ENCODE measurements at places on chromosomes 13 and 19. TPM values are rescaled to one million over a fixed set of nuclear protein-coding genes. Genes with fewer than 3 reads are reported as not detected.

IFNL2 gene
- total RNA-seq = not detected

ATP11A gene
- total RNA-seq = 42.9 TPM

PRODH2 gene
- not detected for total RNA-seq

LILRA1 gene
- total RNA-seq = not detected

MUC16 gene
- total RNA-seq = not detected

PINLYP gene
- total RNA-seq = 9.2 TPM

VSTM1 gene
- total RNA-seq = not detected

DNA sequence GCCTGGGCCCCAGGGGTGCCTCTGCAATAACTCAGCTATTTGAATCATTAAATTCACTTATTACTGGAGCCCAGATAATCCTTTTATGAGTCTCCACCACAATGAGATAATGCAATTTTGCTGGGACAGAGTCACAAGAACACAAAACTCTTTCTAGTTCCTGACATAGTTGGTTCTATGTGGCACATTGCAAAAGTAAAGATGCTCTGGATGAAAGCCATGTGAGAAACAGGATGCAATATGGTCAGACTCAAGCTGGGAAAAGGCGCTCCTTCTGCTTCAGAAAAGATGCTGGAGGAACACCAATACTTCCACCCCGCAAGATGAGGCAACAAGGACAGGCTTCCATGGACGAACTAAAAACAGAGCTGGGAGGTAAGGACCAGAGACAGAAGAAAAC is 5.7 kb downstream of the ANKRD27 start:
- no peak for DNase-seq
- no peaks in the 10 kb centered on the region for H3K27me3 ChIP-seq
- H3K36me3 ChIP-seq = no peaks in the 10 kb centered on the region
- H3K27ac ChIP-seq = no peak overlapping the region

GRCh38 chr19:16394681-16395375 is 70.2 kb downstream of the KLF2 start:
- no peaks in the 10 kb centered on the region for H3K27me3 ChIP-seq
- no peak overlapping the region for H3K4me3 ChIP-seq
- H3K4me1 ChIP-seq = no peaks in the 10 kb centered on the region
- peak; percentile 68 for DNase-seq
- peaks cover 32% of the 10 kb centered on the region for H3K36me3 ChIP-seq
- H3K27ac ChIP-seq = no peak overlapping the region

GRCh38 chr13:75236774-75237173 is 245.2 kb downstream of the TBC1D4 start:
- no peak overlapping the region for H3K4me3 ChIP-seq
- H3K27ac ChIP-seq = no peak overlapping the region
- H3K4me1 ChIP-seq = no peaks in the 10 kb centered on the region

DNA sequence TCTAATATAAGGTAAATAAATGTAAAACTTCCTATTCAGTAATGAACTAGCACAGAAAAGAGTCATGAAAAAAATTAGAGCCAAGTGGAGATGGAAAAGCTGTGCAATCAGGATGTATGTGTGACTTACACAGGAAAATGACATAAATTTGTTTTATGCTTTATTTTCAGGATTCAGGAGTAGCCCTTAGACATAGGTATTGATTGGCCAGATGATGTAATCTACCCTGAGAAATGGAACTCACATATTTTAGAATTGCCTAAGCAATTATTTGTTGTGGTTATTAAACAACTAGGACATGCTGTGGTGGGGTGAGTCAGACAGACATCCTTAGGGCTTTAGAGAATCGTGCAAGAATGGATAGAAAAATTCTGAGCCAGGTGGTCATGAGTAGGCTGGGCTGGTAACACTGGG is 110.6 kb downstream of the PCDH9 start:
- no peaks in the 10 kb centered on the region for H3K36me3 ChIP-seq
- H3K4me1 ChIP-seq = no peaks in the 10 kb centered on the region
- no peak for DNase-seq

- no peak overlapping the region for H3K27ac ChIP-seq
- no peak overlapping the region for H3K4me3 ChIP-seq
- DNase-seq = no peak
- H3K27me3 ChIP-seq = no peaks in the 10 kb centered on the region
Observed at GRCh38 chr13:60369242-60369641, 27.8 kb upstream of the TDRD3 start.

GRCh38 chr19:3554254-3555083 is 2.9 kb downstream of the MFSD12 start:
- no peak overlapping the region for H3K4me3 ChIP-seq
- no peak for DNase-seq
- no peaks in the 10 kb centered on the region for H3K4me1 ChIP-seq
- no peak overlapping the region for H3K27ac ChIP-seq
- no peaks in the 10 kb centered on the region for H3K36me3 ChIP-seq

DNA sequence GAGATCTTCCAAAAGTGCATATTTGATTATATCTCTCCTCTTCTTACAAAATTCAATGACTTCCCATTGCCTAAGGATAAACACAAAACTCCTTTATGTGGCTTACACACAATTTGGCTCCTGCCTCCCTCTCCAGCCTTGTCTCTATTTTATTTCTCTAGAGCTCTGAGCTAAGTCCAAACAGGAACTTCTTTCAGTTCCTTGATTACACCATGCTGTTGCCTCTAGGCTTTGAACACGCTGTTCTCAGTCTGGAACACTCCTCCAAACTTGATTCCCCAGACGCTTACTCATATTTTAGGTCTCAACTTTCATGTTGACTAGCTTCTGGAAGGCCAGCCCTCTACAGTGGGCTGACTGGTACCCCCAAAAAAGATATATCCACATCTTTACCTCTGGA is 258.5 kb downstream of the COG6 start:
- DNase-seq = no peak
- H3K4me3 ChIP-seq = no peak overlapping the region
- peaks cover 9% of the 10 kb centered on the region for H3K4me1 ChIP-seq
- no peak overlapping the region for H3K27ac ChIP-seq
- no peaks in the 10 kb centered on the region for H3K36me3 ChIP-seq
- no peaks in the 10 kb centered on the region for H3K27me3 ChIP-seq

DNA sequence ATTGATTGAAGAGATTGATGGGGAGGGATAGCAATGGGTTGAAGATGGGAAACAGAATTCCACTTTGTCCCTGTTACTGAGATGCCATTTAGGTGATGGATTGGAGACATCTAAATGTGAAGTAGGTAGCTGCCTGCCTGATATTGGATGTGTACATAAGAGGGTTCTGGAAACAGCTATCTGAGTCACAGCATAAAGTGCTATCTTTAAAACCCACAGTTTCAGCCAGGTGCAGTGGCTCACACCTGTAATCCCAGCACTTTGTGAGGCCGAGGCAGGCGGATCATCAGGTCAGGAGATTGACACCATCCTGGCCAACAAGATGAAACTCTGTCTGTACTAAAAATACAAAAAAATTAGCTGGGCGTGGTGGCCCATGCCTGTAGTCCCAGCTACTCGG is 72.6 kb downstream of the DNAJC3 start:
- H3K36me3 ChIP-seq = no peaks in the 10 kb centered on the region
- DNase-seq = no peak
- no peak overlapping the region for H3K4me3 ChIP-seq
- H3K27me3 ChIP-seq = no peaks in the 10 kb centered on the region
- peaks cover 11% of the 10 kb centered on the region for H3K4me1 ChIP-seq

DNA sequence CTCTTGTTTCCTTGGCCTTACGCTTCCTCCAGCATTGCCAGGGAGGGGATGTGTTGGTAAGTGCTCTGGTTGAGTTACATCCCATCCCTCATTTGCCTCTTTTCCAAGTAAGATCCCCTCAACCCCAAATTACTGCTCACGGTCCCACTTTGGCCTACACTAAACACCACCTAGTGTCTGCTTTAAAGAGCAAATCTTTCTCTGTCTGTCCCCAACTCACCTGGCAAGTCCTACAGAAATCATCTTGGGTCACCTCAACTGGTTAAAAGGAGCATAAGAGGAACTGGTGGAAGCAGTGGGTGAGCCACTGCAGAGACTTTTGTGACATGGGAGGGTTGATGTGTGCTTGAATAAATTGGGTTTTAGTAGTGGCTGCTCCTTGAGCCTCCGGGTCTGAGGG is 55.2 kb upstream of the SERPINE3 start:
- no peak overlapping the region for H3K4me3 ChIP-seq
- H3K4me1 ChIP-seq = no peaks in the 10 kb centered on the region
- H3K27me3 ChIP-seq = no peaks in the 10 kb centered on the region
- no peak for DNase-seq

- H3K27me3 ChIP-seq = no peaks in the 10 kb centered on the region
- DNase-seq = no peak
- no peak overlapping the region for H3K4me3 ChIP-seq
- H3K27ac ChIP-seq = no peak overlapping the region
Observed at GRCh38 chr13:44072536-44072935, 192.8 kb downstream of the LACC1 start.

- no peak for DNase-seq
- no peaks in the 10 kb centered on the region for H3K36me3 ChIP-seq
- H3K4me3 ChIP-seq = no peak overlapping the region
- H3K27ac ChIP-seq = no peak overlapping the region
- H3K4me1 ChIP-seq = no peaks in the 10 kb centered on the region
Observed at GRCh38 chr19:44258835-44259413, 762 bp upstream of the ZNF233 start.

DNA sequence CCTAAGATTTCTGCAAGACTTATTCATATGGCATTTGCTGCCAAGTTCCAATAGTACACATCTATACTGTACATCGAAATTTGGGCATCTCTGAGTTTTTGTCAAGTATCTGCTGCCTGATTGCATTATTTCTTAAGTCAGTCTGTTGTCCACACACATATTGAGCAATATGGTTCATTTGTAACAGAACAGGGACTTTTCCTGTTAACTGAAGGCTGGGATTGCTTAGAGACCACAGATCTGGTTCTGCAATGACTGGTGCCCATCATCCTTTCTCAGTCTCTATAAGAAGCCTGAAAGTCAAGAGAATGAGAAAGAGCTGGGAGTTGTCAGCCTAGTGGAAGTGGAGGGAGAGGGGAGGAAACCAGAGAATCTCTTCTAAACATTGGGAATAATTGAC is 22.5 kb upstream of the MYCBP2 start:
- H3K4me1 ChIP-seq = no peaks in the 10 kb centered on the region
- no peaks in the 10 kb centered on the region for H3K36me3 ChIP-seq
- H3K4me3 ChIP-seq = no peak overlapping the region
- H3K27me3 ChIP-seq = no peaks in the 10 kb centered on the region

GRCh38 chr19:8194528-8195267 is 14.5 kb upstream of the CERS4 start:
- H3K27me3 ChIP-seq = no peaks in the 10 kb centered on the region
- H3K4me1 ChIP-seq = no peaks in the 10 kb centered on the region
- H3K36me3 ChIP-seq = no peaks in the 10 kb centered on the region
- no peak overlapping the region for H3K4me3 ChIP-seq
- no peak for DNase-seq

- H3K27ac ChIP-seq = no peak overlapping the region
- no peaks in the 10 kb centered on the region for H3K36me3 ChIP-seq
- no peaks in the 10 kb centered on the region for H3K27me3 ChIP-seq
- no peak overlapping the region for H3K4me3 ChIP-seq
- peak; percentile 52 for DNase-seq
Observed at GRCh38 chr19:48608798-48609263, 2.3 kb downstream of the SPACA4 start.

- no peak within 1 kb of the TSS for H3K27ac ChIP-seq
- peaks cover 5% of the 10 kb centered on the region for H3K4me1 ChIP-seq
- peaks cover 21% of the 10 kb centered on the region for H3K36me3 ChIP-seq
- H3K27me3 ChIP-seq = peaks cover 51% of the 10 kb centered on the region
Observed at GRCh38 chr19:7914598-7915045, at the start of gene TGFBR3L. Gene TGFBR3L, plus strand, starts transcription at chr19:7914830.

GRCh38 chr19:2820112-2820702 is 539 bp downstream of the ZNF554 start:
- H3K4me3 ChIP-seq = peak overlapping the region; percentile 78
- no peaks in the 10 kb centered on the region for H3K36me3 ChIP-seq
- no peak for DNase-seq
- H3K27me3 ChIP-seq = no peaks in the 10 kb centered on the region

DNA sequence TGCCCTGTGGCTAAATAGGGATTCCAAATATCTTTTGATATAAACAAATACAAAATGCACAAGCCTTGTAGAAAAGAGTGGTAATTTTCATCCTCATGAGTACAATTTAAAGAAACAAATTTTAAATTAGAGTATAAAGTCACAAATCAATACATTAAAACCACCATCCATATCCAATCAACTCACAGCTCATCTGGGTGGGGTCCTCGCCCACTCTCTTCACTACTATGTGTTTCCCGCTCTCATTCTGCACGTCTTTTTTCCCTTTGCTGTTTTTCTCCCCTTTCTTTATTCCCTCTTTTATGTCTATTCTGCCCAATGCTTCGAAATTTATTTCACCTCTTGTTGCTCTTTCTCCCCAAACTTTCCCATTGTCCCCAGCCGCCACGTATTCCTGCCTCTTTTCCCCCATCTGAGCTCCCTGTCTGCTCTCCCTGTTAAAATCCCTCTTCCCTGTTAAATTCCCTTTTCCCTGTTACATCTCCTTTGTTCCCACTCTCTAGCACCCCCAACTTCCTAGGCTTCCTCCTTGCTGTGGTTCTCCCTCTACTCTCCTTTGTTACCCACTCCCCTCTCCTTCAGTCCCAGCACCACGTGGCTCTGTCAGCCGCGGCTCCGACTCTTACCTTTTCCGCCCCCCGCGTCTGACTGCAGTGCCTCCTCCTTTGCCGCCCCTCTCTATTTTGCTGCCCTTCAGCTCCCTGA is 1.3 kb downstream of the ZNF616 start:
- H3K4me1 ChIP-seq = peaks cover 5% of the 10 kb centered on the region
- peak; percentile 29 for DNase-seq
- peak overlapping the region; percentile 93 for H3K27ac ChIP-seq
- peak overlapping the region; percentile 79 for H3K4me3 ChIP-seq
- H3K36me3 ChIP-seq = no peaks in the 10 kb centered on the region
- no peaks in the 10 kb centered on the region for H3K27me3 ChIP-seq

DNA sequence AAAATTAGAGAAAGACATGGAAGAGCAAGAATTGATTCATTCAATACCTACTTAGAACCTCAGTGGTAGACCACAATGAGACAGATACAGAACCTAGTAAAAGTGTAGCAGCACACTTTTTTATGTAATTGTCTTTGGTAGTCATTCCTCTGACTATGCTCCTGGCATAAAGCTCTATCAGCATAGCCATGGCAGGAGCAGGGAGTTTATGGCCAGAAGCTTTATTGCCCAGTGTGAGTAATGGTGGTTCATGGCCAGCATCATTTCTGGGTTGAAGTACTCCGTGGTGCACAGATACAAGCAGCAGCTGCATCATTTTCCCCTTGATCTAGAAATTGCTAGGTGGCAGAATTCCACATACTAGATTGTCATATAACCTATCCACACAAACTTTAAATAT is 352.6 kb downstream of the TBC1D4 start:
- H3K27me3 ChIP-seq = no peaks in the 10 kb centered on the region
- H3K36me3 ChIP-seq = no peaks in the 10 kb centered on the region
- no peak overlapping the region for H3K4me3 ChIP-seq
- no peak for DNase-seq
